ENCODE measurements at places on chromosomes 2 and 18. TPM values are rescaled to one million over a fixed set of nuclear protein-coding genes. Genes with fewer than 3 reads are reported as not detected.

FAM228A gene
- not detected for total RNA-seq

GRCh38 chr18:12960853-12961397, 13.1 kb downstream of the SEH1L start:
- no peak for DNase-seq
- H3K4me3 ChIP-seq, result no peak overlapping the region
- peaks cover 2% of the 10 kb centered on the region for H3K4me1 ChIP-seq
- H3K36me3 ChIP-seq, result peaks cover 33% of the 10 kb centered on the region

- no peak for DNase-seq
- H3K4me1 ChIP-seq, result peaks cover 35% of the 10 kb centered on the region
- no peaks in the 10 kb centered on the region for H3K36me3 ChIP-seq
- no peak overlapping the region for H3K4me3 ChIP-seq
- H3K27ac ChIP-seq, result no peak overlapping the region
Measured at GRCh38 chr2:235510318-235510717, 16.5 kb downstream of the AGAP1 start.

DNA sequence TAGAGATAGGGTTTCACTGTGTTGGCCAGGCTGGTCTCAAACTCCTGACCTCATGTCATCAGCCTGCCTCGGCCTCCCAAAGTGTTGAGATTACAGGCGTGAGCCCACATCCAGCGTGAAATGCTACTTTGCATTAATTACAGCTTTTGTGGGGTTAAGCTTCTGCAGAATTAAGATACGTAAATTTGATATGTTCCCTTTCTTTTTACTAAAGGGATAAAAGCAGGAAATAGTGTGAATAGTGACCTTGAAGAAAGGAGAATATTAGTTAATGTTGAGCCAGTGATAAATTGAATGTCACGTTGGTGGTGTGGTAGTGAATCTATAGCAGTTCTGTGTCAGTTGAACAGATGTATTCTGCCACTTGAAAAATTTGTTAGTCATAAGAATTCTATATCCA, 16.9 kb downstream of the SMCHD1 start:
- peaks cover 63% of the 10 kb centered on the region for H3K36me3 ChIP-seq
- DNase-seq, result no peak
- no peaks in the 10 kb centered on the region for H3K27me3 ChIP-seq
- no peak overlapping the region for H3K4me3 ChIP-seq
- H3K4me1 ChIP-seq, result no peaks in the 10 kb centered on the region
- no peak overlapping the region for H3K27ac ChIP-seq

DNA sequence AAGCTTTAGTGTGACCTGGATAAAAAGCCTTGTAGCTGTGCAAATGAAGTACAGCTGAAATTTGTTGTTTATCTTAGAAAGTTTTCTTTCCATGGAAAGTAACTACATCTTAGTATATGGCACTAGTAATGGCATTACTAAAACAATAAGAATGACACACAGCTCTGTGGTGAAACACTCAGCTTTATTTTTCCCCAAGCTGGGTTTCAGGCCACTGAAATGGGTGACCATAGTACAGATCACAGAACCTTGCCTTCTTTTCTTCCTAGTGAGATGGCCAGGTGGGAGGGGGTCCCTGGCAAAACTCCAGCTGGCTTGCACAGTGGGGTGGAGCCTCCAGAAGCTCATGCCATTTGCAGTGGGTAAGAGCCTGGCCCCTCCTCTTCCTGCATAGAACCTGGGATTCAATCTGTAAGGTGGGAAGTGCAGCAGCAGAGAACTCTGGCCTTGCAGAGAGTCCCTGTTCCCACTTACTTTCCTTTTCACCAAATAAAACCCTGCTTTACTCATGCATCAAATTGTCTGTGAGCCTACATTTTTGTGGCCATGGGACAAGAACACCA, 17.6 kb upstream of the GRP start:
- DNase-seq, result no peak
- H3K27ac ChIP-seq, result no peak overlapping the region
- H3K4me3 ChIP-seq, result no peak overlapping the region

Data from osteocyte (in vitro differentiated cells).